ENCODE measurements at places on chromosomes 7 and 10.
A peak's percentile ranks its signal among the peaks of the same experiment; 100 is the strongest.

DNA sequence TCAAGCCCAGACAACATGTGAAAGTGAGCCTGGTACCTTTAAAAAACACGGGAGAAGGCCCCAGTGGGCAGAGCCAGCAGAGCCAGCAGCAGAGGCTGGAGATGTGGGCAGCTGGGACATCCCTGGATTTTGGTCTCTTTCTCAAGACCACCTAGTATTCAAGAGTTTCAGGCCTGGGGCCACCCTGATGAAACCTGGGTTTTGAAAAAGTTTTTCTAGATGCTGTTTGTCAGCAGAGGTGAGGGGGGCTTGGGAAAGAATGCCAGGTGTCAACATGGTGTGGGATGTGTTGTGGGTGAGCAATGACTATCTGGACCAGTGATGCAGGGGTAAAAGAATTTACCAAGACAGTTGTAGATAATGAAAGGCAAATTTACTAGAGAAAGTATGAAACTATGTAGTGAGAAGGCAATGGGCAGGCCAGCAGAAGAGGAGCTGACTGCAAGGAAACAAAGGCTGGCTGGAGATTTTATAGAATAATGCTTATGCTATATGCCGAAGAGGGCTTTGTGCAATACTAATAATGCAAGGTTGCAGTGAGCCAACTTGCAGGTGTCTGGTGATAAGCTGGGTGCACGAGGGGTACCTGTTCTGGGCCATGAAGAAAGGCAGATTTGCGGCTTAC is 28.1 kb upstream of the PLEKHA1 start:
- DNase-seq, result no peak

GRCh38 chr10:121645696-121646095 is 47.5 kb upstream of the FGFR2 start:
- DNase-seq, result no peak

DNA sequence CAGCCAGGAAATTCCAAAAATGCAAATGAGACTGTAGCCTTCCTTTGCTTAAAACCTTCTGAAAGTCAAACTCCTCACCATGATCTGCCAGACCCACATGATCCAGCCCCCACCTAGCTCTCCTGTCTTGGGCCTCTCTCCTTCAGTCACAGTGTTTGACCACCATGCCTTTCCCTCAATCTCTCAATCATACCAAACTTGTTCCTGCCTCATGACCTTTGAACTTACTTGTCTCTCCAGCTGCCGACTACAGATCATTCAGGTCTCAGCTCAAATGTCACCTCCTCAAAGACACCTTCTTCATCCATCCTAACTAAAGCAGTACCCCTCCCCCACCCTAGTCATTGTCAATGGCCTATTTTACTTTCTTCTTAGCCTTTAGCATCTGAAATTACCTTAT is 9.3 kb upstream of the ADD3 start:
- DNase-seq, result no peak

GRCh38 chr10:1199345-1199673 is 143.1 kb downstream of the WDR37 start:
- no peak for DNase-seq

DNA sequence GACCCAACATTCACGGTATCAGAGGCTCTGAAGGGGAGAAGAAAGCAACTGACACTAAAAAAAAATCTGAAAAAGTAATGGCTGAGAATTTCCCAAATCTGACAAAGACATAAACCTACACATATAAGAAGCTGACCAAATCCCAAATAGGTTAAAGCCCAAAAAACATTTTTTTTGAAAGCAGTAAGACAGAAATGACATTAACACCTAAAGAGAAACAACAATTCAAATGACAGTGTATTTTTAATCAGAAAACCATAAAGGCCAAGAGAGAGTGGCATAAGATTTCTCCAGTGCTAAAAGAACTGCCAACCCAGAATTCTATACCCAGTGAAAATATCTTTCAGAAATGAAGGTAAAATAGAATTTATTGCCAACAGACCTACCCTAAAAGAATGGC is 35.5 kb downstream of the RUFY2 start:
- no peak for DNase-seq

DNA sequence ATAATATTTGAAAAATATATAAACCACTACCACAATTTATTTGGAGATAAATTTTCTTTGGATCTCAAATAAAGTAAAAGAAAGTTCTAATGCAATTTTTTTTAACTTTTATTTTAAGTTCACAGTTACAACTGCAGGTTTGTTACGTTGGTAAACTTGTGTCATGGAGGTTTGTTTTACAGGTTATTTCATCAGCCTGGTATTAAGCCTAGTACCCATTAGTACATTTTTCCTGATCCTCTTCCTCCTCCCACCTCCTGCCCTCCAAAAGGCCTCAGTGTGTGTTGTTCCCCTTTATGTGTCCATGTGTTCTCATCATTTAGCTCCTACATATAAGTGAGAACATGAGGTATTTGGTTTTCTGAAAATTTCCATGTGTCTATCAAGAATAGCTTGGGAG is 54.5 kb downstream of the CAV1 start:
- no peak for DNase-seq

GRCh38 chr10:17213646-17214349 is 12.3 kb upstream of the TRDMT1 start:
- peak; percentile 80 for DNase-seq

DNA sequence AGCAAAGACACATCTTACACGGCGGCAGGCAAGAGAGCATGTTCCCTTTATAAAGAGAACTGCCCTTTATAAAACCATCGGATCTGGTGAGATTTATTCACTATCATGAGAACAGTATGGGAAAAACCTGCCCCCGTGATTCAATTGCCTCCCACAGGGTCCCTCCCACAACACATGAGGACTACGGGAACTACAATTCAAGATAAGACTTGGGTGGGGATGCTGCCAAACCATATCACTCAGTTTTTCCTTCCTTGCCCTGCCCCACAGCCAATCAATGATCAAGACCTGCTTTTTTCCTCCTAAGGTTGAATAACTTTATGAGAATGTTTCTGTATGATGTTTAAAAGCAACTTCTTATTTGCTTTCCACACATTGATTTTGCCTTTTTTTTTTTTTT is 3.1 kb upstream of the PTPRE start:
- DNase-seq, result no peak

GRCh38 chr10:17841050-17841449 is 31.9 kb downstream of the MRC1 start:
- peak; percentile 59 for DNase-seq

GRCh38 chr7:28149291-28150101 is 31.1 kb downstream of the JAZF1 start:
- peak; percentile 73 for DNase-seq

- DNase-seq, result no peak
Measured at GRCh38 chr7:70052691-70053090, 454.4 kb downstream of the AUTS2 start.

GRCh38 chr10:91033324-91033950 is 112.5 kb upstream of the ANKRD1 start:
- no peak for DNase-seq

DNA sequence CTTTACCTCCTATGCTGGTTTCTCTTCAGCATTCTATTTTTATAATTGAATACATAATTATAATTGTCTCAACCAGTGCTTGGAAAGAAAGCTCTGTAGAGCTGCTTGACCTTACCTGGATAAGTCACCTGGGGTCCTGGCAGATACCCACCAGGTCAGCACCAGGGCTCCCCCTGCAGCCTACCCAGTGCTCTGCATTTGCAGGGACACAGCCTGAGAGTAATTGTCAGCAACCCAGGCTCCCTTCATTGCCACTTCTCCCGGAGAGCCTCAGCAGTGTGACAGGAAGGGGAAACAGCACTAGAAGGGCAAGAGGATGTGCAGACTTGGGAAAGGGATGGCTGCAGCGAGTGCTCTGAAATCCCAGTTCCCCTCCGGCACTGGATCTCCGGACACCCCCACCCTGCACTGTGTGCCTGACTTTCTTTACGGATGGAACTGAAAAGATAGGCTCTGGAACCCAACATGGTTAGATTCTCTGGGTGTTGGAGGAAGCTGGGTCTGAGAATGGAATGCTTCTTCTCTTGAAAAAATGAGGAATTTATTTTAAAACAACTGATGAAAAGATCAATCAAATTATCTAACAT is 11.4 kb upstream of the PAX4 start:
- peak; percentile 21 for DNase-seq

DNA sequence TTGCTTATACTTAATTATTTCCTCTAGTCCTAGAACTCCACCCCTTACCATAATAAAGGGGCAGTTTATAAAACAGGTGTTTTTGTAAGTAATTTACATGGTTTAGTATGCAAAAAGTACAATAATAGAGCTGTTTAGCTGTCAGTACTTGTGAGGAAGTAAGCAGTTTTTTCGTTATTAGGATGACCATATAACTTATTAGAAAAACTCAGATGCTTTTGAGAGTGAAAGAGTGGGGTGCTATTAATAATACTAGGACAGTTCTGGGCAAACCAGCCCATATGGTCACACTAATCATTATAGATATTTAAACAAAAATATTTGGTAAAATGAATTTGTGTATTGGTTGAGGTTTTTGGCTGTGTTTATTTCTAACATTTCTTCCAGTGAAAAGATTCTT is 201.9 kb upstream of the KAT6B start:
- DNase-seq, result no peak

DNA sequence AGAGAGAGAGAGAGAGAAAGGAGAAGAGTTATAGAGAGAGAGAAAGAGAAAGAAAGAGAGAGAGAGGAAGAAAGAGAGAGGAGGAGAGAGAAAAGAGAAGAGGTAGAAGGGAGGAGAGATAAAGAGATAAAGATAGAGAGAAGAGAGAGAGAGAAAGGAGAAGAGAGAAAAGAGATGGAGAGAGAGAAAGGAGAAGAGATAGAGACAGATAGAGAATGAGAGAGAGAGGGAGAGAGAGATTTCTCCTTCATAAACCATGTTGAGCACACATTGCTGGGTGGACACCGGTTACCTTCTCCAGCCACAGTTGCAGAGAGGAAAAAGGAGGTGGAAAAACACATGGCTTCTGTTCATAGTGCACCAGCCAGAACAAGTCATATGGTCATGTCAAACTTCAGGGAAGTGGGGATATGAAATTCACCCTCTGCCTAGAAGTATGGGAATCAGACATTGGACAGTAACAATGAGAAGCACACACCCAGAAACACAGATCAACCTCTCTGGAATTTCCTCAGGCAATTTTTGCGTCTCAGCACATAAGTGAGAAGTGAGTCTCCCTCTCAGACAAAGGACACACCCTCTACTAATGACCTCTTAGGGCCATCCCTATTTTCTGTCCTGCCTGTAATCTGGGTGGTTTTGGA is 172.5 kb upstream of the SVIL start:
- peak; percentile 98 for DNase-seq

GRCh38 chr7:82549616-82550285 is 106.2 kb upstream of the CACNA2D1 start:
- no peak for DNase-seq

GRCh38 chr7:105426606-105427146 is 38.0 kb upstream of the SRPK2 start:
- DNase-seq, result no peak

DNA sequence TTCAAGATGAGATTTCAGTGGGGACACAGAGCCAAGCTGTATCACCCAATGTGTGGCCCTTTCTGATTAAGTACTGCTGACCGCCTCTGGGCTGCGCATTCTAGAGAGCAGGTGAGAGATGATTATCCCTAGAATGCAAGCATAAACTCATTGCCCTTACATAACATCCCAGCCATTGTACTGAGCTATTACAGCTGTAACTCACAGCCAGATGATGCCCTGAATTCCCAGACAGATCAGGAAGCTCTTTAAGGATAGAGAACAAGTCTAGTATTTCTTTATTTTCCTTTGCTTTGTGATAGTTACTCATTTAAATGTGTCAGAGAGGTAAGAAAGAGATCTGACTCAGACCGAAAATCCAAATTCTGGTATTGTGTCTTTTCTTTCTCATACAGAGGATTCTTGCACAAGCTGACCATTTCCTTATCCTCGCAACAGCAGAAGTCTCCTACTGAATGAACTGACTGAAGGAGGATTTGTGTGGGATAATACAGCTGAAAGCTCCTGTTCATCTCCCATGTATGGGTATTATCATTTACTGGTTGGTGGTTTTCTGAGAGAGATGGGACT is 58.4 kb downstream of the ZNF22 start:
- DNase-seq, result peak; percentile 37

DNA sequence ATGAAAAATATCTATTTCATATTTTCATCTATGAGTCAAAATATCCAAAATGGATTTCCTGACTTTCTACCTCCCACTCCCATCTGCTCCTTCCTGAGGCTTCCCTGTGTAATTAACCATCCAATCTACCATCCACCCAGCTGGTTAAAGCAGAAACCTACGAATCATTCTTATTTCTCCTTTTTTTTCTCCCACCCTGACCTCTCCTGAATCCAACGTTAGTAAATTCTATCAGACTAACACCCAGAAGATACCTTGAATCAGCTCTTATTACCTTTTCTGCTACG is 3.7 kb upstream of the LIPF start:
- DNase-seq, result no peak

- no peak for DNase-seq
Measured at GRCh38 chr10:13684806-13685482, 98.2 kb downstream of the PRPF18 start.

DNA sequence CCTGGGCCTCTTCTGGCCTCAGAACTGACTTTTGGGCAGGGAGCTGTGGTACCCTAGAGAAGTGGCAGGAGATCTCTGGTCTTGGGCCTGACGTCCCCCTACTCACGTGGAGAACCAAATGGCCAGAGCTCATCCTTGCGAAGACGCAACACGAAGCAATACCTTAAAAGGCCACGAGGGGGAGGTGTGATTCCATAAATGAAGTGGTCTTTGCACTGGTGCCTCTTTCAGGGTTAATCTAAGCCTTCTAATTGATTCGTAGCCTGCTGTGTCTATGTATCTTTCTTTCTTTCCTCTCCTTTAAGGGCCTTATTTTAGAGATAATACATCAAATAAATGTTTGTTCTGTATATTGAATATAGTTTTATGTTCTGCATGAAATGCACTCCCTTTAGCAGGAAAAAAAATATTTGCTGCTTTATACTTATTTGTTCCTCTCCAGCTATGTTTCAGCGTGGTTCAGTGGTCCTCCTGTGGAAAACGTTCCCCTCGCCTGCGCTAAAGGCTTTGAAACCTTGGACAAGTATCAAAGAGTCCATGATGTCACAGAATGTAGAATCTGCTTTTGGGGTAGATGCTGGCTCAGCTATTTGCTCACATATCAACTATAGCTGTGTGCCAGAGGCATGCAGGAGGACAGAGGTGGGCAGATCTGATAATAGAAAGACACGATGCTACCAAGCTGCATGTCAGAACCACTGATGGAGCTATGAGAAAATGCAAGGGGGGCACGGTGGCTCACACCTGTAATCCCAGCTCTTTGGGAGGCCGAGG is 41.0 kb downstream of the STRA8 start:
- DNase-seq, result peak; percentile 69
